ENCODE measurements at places on chromosomes 12 and 14.

DNA sequence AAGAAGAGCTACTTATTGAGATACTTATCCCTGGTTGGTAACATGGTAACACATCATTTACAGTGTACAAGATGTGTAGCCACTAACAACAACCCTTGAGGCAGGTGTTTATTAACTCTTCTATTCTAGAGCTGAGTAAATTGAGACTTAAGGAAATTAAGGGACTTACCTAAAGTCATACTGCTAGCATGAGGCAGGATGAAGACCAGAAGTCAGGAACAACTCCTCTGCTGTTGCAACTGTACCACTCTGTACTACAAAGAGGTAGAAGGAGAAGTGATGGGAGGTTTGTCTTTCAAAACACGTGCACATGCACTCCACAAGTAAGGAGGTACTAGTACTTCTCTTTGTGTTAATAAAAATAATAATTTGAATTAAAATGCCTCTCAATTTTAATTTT is 79.9 kb downstream of the LLPH start:
- no peak for DNase-seq

GRCh38 chr12:6228535-6229223 is 28.5 kb downstream of the CD9 start:
- DNase-seq: no peak

DNA sequence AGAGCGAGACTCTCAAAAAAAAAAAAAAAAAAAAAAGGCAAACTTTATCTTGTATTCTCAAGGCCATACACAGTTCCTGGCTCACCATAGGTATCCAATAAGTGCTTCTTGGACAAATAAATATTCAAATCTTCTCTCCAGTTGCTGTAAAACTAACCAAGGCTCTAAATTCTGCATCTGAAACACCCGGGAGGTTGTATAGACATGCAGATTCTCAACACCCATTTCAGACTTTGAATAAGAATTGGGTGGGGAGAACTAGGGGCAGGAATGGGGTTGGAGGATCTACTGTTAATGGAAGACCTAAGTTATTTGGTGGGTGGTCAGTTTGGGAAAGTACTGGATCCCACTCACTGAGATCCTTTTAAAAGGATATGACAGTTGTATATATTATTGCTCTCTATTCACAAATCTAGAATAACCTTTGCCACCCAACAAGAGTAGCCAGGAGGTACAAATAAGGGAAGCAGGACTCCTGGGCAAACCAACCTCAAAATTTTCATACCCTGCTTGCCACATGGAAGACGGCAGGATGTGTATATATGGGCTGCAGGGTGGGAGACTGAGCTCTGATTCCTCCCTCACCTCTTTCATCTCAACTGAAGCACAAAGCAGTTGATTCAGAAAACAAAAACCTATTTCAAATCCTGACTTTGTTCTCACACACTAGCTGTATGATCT is 879 bp downstream of the GDF3 start:
- no peak for DNase-seq

DNA sequence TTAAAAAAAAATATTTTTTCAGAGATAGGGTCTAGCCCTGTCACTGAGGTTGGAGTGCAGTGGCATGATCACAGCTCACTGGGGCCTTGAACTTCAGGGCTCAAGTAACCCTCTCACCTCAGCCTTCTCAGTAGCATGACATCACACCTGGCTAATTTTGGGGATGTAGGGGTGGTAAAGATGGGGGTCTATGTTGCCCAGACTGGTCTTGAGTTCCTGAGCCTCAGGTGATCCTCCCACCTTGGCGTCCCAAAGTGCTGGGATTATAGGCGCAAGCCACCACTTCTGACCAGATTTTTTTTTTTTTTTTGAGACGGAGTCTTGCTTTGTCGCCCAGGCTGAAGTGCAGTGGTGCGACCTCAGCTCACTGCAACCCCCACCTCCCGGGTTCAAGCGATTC is 80.9 kb downstream of the HECTD1 start:
- no peak for DNase-seq

DNA sequence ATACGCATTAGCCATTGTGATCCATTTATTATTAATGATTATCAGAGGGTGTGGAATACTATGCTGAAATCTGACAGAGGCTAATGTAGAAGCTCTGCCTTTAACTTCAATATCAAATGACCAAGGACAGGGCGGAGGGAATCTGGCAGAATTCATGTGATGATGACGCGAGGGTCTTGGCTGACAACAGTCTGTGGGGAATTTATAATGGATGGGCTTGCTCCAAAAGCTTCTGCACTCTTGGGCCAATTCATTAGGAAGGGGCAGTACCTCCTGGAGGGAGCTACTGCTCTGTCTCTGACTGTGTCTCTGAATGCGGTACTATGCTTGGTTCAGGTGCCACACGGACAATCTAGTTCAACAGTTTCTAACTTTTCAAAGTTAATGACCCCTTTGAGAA is 46.2 kb downstream of the GALNT8 start:
- no peak for DNase-seq

DNA sequence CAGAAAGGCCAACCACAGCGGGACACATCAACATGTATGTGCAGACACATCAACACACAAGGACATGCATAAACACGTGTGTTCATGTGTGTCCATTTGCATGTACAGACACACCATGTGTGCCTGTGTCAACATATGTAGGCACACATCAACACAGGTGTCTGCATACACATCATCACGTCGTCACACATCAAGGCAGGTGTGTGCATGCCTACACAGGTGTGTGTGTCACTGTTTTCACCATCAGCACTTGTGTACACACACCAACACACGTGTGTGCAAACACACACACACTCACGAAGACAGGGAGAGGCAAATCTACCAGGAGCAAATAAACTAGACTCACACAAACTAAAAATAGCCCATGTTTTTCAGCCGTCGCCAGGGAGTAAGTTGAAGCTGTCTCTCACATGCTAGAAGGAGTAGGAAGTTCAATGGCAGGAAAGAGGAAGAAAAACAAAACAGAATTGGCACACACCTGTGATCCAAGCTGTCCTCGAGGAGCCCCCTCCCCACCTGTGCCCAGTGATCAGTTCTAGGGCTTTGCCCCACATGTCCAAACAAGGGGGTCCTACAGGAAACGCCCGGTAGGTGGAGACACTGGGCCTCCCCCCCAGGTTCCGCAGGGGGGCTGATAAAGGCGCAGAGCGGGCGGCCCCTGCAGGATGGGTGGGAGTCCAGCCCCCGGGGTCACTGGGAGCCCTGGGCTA is 7.4 kb downstream of the SCARB1 start:
- DNase-seq: no peak

DNA sequence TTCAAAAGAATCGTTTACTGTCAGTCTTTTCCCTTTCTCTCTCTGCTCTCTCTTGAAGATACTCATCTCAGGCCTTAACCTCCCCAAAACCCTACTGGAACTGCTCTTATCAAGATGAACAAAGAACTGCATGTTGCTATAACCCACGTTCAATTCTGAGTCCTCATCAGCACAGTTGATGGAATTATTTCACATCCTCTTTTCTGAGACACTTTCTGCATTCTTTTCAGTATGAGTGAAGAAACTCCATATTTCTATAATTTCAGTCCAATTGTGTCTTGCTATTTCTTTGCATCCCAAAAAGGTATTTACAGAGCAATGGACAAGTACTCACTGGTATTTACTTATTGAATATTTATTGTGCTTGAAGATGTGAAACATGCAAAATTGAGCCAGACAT is 160.1 kb upstream of the CPNE8 start:
- DNase-seq: no peak

GRCh38 chr14:87805315-87805723 is 187.7 kb downstream of the GALC start:
- no peak for DNase-seq

DNA sequence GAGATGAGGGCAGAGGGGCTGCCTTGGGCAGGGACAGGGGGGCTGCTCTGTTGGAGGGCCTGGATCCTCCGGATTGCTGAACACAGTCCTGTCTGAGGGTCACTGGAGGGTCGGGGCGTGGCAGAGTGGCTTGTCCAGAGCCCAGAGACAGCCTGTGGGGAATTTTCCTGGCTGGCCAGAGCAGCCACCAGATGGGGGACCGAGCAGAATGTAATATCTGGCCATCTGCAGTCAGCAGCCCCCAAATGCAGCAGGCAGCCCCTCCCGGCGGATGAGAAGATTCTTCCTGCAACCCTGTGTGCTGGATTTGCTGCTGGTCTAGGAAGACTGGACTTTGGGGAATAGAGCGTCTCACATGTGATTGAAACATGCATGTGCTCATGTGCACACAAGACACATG is 23.3 kb upstream of the NOS1 start:
- DNase-seq: no peak

GRCh38 chr12:68376901-68377300 is 44.7 kb upstream of the MDM1 start:
- DNase-seq: no peak

DNA sequence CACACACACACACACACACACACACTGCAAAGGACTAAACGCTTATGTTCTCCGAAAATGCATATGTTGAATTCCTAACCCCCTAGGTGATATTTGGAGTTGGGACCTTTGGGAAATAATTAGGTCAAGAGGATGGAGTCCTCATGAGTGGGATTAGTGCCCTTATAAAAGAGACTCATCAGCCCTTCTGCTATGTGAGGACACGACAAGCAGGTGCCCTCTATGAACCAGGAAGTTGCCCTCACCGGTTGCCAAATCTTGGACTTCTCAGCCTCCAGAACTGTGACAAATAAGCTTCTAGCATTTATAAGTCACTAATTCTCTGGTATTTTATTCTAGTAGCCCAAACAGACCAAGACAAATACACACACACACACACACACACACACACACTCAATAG is 20.7 kb upstream of the TCP11L2 start:
- DNase-seq: no peak

- DNase-seq: no peak
These were observed 252.2 kb downstream of the ANO2 start for GRCh38 chr12:5692850-5693249.

GRCh38 chr12:12425001-12425400 is 68.1 kb downstream of the BORCS5 start:
- DNase-seq: no peak

DNA sequence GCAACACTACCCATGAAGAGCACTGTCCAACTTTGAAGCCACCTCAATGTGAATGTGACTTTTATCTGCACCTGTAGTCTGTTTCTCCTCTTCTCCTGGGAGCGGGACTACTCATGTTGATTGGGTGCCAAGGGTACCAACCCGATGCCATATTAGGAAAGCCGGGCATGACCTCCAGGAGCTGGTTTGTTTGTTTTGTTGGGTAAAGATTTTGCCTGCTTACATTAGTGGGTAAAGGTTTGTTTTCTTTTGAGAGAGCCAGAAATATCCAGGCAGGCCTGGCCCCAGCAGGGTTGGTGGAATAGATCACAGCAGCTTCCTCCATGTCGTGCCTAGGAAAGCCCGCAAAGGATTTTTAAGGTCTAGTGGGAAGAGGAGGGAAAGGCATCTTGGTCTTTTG is 19.7 kb upstream of the ITPK1 start:
- no peak for DNase-seq

DNA sequence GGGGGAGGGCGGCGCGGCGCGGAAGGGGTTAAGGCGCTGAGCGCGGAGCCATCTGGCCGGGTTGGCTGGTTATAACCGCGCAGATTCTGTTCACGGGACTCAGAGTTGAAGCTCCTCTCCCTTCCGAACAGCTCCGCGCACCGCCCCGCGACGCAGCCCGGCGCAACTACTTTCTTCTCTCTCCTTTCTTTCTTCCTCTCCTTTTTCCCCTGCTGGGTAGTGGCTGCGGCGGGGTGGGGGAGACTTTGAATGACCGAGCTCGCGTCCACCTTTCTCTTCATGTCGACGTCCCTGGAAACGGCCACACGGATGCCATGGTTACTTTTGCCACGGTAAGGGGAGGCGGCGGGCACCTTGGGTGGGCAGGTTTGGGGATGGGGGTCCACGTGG is at the start of gene NTF3:
Gene NTF3 (plus strand): TSS at position 98 of the 390 bp plus-strand sequence. CDS start 217 bp downstream, at position 315.
- DNase-seq: peak; percentile 83

- DNase-seq: no peak
These were observed 60.8 kb downstream of the RASSF3 start for GRCh38 chr12:64670919-64671639.

DNA sequence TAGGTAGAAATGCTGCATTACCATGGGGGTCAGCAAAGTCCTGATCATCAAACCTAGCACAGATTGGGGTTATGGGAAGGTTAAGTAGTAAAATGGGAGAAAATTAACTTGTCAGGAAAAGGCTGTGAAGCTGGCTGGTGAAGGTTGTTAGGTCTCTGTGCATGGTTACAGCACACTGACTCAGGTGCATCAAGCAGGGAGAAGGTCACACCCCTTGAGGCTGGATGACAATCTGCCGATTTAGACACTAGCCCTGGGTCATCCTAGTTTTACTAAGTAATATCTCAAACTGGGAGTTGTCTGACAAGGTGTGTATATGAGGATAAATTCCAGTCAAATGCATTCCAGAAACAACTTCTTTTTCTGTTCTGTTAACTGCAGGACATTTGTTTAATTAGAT is 271.1 kb upstream of the LRIG3 start:
- no peak for DNase-seq

DNA sequence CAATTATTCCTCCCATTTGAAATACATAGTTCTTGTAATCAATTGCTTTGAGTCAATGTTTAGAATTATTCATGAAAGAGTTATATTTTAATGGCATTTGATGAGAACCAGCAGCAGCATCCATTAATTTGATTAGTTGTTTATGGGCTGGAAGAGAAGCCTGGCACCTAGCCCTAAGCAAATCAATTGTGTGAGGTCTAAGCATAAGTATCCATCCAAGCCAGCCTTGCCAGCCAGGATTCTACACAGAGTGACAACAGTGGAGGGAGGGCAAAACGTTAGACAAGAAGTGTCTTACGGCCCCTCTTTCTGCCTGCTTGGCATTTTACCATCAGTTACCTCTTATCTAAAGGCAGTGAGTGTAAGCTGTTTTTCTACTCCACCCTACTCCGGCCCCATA is 478.5 kb downstream of the NELL2 start:
- DNase-seq: no peak

- DNase-seq: no peak
These were observed 24.4 kb upstream of the BTG1 start for GRCh38 chr12:92170050-92170449.

DNA sequence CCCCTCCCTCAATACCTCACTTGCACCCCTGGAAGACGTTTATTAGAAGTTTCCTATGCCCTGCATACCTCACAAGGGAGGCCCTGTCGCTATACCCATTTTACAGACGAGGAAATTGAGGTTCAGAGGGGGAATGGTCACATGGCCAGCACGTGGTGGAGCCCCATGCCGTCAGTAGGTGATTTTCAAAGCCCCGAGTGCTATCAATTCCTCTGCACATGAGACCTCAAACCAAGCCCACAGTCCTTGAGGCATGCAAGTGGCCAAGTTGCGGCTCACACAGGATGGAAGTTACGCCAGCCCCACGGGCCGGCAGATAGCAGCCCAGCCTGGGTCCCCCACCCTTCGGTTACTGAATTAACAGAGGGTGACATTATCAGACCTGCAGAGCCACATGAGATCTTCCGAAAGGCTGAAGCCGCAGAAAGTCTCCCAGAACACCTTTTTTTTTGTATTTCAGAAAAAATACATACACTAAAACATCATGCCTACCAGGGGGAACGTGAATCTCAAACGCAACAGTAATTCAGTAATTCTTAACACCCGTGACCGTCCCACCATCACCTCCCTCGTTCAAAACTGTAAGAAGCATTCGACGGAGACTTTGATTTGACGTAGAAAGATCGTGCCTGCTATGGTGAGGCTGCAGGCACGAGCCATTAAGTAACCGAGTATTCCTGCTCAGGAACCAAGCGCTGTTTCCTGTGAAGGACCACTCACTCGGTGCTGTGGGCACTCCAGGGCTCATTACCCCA is 129.0 kb downstream of the RFLNA start:
- no peak for DNase-seq

- no peak for DNase-seq
These were observed 40.9 kb upstream of the LHX5 start for GRCh38 chr12:113512568-113512967.

GRCh38 chr12:56903374-56903773 is 30.8 kb downstream of the SDR9C7 start:
- no peak for DNase-seq
